ENCODE measurements at places on chromosomes 16 and 17.

DNA sequence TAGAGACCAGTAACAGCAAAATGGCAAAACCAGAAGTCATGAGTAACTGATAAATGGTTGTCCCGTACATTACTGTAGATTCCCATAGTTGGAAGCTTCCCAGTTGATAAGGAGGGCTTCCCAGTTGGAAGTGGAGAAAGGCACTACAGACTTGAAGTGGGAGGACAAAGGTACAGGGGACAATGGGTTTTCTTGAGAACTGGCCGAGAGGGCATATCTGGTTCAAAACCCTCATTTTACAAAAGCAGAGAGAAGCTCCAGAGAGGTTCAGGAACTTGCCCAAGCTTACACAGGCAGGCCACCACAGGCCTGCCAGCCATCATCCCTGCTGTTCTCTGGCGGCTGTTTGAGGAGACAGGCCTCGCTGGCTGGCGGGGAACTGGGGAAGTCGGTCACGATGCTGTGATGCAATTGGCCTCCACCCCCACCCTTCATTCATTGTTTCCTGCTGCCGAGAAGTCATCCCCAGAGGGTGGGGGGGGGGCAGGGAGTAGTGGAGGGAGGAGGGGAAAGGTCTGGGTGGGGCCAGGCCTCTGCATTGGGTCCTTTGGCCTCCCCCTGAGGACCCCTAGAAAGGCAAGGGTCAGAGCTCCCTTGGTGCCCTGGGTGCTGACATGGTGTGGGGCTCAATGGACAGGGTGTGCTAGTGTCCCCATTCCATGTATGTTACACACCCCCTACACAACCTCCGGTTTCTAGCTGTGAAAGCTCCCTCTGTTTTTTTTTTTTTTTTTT, 3.0 kb downstream of the UBALD2 start:
- peak; percentile 64 for DNase-seq
- H3K27ac ChIP-seq, result peak overlapping the region; percentile 83
- H3K4me1 ChIP-seq, result peaks cover 83% of the 10 kb centered on the region

- no peak overlapping the region for H3K4me3 ChIP-seq
- no peaks in the 10 kb centered on the region for H3K4me1 ChIP-seq
- no peak for DNase-seq
- H3K36me3 ChIP-seq, result no peaks in the 10 kb centered on the region
- no peak overlapping the region for H3K27ac ChIP-seq
Measured at GRCh38 chr17:28029044-28029443, 13.4 kb upstream of the NLK start.

DNA sequence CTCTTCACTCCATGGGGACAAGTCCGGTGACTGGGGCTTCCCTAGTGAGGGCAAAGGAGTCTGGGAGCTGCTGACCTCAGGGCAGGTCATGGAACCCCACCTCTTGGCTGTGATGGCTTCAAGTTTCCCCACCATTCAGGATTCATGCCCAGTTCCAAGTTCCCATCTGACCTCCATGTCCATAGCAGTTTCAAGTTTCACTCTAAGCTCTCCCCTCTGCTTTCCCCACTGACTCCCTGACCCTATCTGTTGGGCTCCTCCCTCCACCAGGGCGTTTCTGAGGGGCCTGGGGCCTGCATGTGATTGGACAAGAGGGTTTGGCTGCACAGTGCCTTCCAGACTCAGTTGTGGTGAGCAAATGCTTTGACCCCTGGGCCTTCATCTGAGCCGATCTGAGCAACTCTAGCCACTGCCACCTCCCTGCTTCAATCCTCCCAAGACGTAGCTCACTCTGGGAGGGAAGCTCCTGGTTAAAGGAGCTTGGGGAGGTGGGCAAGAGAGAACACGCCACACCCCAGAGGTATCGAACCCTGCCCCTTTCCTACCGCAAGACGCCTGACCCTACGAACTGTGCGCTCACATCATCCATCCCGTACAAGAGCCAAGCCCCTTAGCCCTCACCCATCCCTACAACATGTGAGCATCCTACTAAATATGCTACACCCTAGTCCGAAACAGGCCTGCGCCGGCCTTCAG, 8.3 kb downstream of the ZNF629 start:
- no peaks in the 10 kb centered on the region for H3K4me1 ChIP-seq
- no peaks in the 10 kb centered on the region for H3K27me3 ChIP-seq
- H3K4me3 ChIP-seq, result no peak overlapping the region
- no peak for DNase-seq

- DNase-seq, result no peak
- no peaks in the 10 kb centered on the region for H3K27me3 ChIP-seq
- no peak overlapping the region for H3K4me3 ChIP-seq
- H3K27ac ChIP-seq, result no peak overlapping the region
- H3K36me3 ChIP-seq, result no peaks in the 10 kb centered on the region
- H3K4me1 ChIP-seq, result no peaks in the 10 kb centered on the region
Measured at GRCh38 chr16:17921357-17921978, 415.1 kb downstream of the NPIPA8 start.

GRCh38 chr17:2263183-2264066, 40.2 kb downstream of the SMG6 start:
- H3K27ac ChIP-seq, result peak overlapping the region; percentile 94
- H3K4me3 ChIP-seq, result no peak overlapping the region

GRCh38 chr16:50037662-50038220, 12.7 kb downstream of the CNEP1R1 start:
- no peaks in the 10 kb centered on the region for H3K4me1 ChIP-seq
- no peak for DNase-seq
- no peak overlapping the region for H3K4me3 ChIP-seq
- no peaks in the 10 kb centered on the region for H3K27me3 ChIP-seq
- no peaks in the 10 kb centered on the region for H3K36me3 ChIP-seq
